Heart right ventricle (tissue), 16 donors: ENCODE measurements at places on chromosomes 12 and 14. TPM values are rescaled to one million over a fixed set of nuclear protein-coding genes. Genes with fewer than 3 reads are reported as not detected.

TAPBPL gene
- 14.8 TPM for total RNA-seq

ASB2 gene
- 180 TPM for total RNA-seq

SPPL3 gene
- 36.4 TPM for total RNA-seq

RPS6KL1 gene
- 21.6 TPM for total RNA-seq

CLEC7A gene
- total RNA-seq, result 1.8 TPM

SLC2A3 gene
- 9.1 TPM for total RNA-seq

RIMBP2 gene
- total RNA-seq, result not detected

DNA sequence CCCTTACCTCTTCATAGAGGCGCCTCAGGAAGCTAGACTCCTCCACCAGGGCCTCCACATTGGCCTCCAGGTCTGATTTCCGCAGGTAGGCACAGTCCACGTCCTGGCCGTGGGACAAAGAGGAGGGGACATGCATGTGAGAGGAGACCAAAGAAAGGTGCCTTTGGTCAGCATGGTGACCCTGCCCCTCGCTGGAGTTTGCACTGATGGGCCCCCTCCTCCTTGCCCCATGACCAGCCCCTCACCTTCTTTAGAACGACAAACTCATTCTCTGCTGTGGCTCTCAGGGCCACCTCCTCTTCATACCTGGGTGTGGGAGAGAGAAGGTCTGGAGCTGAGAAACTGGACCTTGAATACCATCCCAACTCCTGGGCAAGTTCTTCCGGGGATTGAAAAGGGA is 3.2 kb downstream of the KRT85 start:
- DNase-seq, result no peak

- DNase-seq, result no peak
These were observed 243 bp upstream of the TOMM20L start for GRCh38 chr14:58395562-58395811.

DNA sequence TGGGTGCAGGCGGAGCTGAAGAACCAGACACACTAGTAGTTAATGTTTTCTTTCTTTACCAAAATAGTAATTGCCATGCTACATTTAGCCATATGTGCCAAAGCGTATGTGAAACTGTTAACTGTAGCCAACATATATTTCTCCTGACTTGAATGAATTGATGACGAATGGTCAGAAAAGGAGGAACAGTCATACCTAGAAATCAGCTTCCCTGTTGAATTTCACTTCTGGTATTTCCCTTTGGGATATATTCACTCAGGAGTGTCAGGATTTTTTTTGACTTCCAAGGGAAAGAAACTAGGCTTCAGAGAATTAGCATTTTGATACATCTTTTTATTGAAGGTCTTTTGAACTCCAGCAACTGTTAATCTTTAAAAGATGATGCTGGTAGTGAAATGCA is 87.0 kb downstream of the ERC1 start:
- DNase-seq, result no peak

DNA sequence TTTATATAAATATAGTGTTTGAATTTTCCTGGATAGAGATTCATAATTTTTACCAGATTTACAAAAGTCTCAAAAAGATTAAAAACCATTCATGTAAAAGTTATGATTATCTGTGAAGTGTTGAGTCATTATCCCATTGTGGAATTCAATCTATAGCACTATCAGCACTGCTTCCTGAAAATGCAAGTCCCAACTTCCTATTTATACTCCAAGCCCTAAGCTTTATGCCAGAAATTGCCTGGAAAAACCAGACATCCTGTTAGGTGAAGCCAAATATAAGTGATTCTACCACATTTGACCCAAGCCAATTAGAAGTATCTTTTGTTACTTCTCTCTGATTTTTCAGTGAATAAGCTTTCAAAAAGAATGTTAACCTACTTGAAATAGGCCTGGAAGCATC is 129.1 kb downstream of the GPR135 start:
- DNase-seq, result no peak

GRCh38 chr12:19388131-19388549 is 51.2 kb upstream of the AEBP2 start:
- no peak for DNase-seq

DNA sequence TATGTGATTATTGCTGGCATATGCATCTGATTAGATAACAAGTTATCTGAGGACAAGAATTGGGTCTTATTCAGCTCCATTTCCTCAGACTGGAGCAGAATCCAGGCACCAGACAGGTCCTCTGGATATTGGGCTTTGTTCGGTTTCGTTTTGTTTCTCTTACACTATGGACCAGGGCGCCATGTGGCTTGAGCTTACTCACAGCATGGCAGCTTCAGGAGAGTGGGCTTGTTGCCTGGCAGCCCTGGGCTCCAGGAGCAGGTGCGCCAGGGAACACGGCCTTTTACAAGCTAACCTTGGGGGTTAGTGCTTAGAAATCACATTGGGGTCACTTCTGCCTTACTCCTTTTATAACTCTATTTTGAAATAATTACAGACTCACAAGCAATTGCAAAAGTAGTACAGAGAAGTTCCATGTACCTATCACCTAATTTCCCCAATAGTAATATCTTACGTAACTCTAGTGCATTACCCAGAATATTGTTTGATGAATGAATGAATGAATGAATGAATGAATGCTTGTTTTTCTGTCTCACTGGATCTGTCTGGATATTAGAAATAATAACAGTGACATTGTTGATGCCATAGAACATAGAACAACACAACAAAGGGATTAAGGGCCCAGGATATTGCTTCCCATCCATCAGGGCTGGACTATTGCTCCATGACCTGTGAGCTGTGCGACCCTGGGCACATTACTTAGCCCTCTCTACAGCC is 39.0 kb downstream of the CMKLR1 start:
- no peak for DNase-seq

DNA sequence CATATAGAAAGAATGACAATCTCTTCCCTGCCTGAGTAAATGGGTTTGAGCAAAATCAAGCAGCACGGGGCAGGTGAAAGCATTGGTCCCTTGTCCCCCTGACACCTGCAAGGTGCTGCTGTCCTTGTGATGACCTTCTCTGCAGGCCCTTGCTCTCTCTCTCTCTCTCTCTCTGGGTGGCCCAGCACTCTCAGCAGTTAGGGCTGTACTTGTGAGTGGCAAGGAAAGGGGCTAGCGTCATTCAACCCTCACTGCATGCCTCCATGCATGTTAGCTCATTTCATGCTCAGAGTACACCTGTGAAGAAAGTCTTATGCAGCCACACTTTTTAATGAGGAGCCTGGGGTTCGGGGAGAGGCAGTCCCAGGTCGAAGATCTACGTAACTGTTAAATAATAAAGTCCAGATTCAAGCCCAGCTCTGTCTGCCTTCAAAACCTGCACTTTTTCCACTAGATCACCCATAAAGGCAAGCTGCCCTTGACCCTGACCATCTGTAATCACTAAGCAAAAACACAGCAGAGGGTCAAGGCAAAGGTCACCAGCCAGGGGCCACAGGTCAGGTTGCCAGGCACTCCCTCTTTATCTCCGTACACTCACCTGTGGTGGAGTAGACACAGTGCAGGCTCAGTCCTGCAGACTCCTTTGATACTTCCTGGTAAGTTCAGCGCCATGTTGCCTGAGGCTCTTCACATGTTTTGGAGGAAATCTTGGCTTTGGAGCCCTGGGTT is 44.9 kb upstream of the CLMN start:
- no peak for DNase-seq

DNA sequence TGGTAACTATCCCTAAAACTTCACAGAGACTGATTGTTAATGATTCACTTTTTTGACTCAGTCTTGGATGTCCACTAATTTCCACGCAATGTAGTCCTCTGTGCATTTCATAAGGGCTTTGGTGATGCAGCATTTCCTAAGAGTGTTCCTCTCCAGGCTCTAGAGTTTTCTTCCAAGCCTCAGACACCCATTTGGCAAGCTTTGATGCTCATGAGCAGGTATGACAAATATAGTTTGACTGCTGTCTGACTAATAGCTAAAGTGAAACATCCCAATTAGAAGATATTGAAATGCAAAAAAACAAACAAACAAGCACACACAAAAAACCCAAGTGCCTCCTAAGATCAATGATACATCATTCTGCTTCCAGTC is 1.5 kb upstream of the VAMP1 start:
- DNase-seq, result no peak

GRCh38 chr12:27055966-27056365 is 26.4 kb downstream of the C12orf71 start:
- no peak for DNase-seq

- DNase-seq, result no peak
These were observed 93.7 kb downstream of the HMGA2 start for GRCh38 chr12:65918021-65918420.

DNA sequence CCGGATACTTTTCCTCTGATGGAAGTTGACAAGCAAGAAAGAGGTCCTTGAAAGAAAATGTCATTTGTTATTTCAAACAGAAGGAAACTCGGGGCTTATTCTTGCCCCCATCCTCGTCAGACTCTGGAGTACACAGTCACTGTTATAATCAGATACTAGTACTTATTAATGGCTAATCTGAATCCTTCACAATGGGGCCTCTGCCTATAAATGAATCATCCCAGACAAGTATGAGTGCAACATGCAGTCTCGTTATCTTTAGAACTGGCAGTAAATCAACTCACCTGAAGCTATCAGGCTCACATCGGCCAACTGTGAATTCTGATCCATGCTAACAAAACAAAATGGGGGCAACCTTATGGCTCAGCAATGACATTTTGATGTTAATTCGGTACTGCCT is 216.7 kb downstream of the GRIN2B start:
- DNase-seq, result no peak

GRCh38 chr14:75123991-75124390 is 2.9 kb downstream of the NEK9 start:
- no peak for DNase-seq

GRCh38 chr12:121711361-121712189 is 977 bp upstream of the TMEM120B start:
- no peak for DNase-seq

DNA sequence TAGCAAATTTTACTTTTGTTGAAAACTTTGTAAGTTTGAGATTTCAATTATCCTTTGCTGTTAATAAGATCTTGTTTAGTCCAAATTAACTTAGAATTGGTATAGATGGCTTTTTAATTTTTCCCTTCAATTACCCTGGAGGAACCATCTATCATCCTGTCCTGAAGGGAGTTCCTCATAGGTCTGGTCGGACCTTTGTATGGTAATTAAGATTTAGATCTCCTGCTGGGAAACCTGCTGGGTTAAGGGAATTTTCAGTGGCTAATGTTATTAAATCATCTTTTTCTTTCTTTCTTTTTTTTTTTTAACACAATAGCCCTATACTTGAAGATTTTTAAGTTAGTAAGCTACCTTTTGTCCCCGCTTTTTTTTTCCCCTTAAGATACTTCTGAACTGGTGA is 63.0 kb upstream of the PRMT8 start:
- no peak for DNase-seq

DNA sequence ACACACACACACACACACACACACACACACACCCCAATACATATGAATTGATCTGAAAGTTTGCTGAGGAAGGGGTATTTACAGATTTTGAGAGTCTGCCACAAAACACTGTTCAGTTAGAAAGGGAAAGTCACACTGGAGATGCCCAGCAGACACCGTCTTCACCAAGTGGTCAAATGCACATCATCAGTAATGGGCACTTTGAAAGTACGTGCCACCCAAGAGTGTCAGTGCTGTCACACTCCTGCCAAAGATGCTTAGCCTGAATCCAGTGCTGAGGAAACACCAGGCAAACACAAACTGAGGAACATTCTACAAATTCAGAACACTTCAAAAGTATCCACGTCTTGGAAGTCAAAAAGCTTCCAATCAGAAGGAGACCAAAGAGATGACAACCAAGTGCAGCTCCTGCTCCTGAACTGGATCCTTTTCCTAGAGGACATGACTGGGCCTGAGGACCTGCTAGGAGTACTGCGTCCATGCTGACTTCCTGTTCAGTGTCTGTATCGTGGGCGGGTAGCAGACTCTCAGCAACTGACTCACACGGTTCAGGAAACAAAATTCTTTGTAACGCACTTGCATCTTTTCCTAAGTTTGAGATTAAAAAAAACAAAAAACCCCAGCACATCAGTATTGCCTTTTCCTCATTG is 18.6 kb downstream of the PSMC1 start:
- no peak for DNase-seq

- no peak for DNase-seq
These were observed 11.8 kb downstream of the MYH7 start for GRCh38 chr14:23423657-23424056.

GRCh38 chr12:49797449-49797776 is 30.8 kb downstream of the NCKAP5L start:
- no peak for DNase-seq

DNA sequence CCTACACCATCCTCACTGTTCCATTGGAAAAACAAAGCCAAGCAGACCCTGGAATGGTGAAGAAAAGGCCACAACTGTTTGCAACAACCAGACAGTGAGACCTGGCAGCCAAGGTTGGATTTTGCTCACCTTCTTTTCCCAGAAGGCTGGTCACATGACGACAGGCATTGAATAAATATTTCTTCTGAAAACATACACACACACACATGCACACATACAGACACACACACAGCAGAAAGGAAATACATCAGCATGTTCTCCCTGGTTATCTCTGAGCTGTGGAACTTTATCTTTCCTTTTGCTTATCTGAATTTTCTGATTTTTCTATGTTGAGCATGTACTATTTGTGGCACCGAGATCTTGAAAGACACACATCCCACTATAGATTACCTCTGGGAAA is 38.0 kb upstream of the CCDC60 start:
- no peak for DNase-seq

DNA sequence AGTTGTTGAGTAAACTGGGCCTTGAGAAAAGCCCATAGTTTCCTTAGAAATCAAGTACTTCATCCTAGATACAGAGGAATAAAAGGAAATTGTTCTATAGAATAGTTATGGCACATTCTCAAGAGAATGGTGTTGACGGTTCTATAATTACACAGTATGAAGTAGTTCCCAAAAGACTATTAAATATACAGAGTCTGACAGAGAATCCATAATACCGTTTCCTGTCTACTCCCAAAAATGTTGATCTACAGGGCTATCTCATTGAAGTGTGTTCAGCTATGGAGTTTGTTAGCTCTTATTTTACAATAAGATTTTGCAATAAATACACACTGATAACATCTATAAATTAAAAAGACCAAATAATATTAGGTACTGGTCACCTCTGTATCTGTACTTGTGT is 799.7 kb downstream of the RPS29 start:
- no peak for DNase-seq

DNA sequence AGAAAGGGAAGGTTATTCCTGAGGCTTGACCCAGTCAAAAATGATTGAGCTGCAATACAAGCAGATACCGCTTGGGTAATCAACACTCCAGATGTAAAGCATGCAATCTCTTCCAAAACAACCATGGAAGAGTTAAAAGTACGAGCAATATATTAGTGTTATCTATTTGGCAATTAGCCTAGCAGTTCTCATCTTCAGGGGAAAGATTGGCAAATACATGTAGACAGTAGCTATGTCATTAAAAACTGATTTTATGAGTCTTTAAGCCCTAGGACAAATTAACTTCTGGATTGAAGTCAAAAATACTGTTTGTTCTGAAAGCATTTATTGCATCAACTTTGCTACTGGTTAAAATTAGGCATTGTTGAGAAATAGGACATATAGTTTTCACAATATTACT is 9.3 kb upstream of the GYS2 start:
- no peak for DNase-seq

DNA sequence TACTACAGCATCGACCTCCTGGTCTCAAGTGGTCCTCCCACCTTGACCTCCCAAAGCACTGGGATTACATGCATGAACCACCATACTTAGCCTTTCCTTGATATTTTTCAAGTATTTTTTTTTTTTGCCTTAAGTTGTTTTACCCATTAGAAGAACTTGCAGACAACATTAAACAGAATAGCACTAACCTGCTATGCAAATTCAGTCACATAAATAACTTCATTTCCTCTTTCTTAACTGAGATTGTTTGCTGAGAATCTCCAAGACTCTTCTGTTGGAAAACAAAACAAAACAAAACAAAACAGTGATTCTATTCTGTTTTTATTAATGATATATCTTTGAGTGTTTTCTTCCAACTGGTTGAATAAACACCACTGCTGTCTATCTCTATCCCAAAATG is 115.9 kb upstream of the IFNG-AS1 start:
- no peak for DNase-seq
